Mesothelial cell of epicardium (in vitro differentiated cells): ENCODE measurements at places on chromosomes 16 and 17. TPM values are rescaled to one million over a fixed set of nuclear protein-coding genes. Genes with fewer than 3 reads are reported as not detected.

- DNase-seq: no peak
Observed at GRCh38 chr16:82699711-82700495, 73.1 kb downstream of the CDH13 start.

- peak; percentile 54 for DNase-seq
Observed at GRCh38 chr16:84196727-84197394, 5.9 kb downstream of the ADAD2 start.

The DBNDD1 gene
- 10.2 to 11.5 TPM (median 10.7 TPM) in 3 replicates for total RNA-seq

GRCh38 chr16:81843243-81843582 is 64.1 kb downstream of the PLCG2 start:
- DNase-seq: no peak
